ENCODE measurements at places on chromosomes 4 and X.

DNA sequence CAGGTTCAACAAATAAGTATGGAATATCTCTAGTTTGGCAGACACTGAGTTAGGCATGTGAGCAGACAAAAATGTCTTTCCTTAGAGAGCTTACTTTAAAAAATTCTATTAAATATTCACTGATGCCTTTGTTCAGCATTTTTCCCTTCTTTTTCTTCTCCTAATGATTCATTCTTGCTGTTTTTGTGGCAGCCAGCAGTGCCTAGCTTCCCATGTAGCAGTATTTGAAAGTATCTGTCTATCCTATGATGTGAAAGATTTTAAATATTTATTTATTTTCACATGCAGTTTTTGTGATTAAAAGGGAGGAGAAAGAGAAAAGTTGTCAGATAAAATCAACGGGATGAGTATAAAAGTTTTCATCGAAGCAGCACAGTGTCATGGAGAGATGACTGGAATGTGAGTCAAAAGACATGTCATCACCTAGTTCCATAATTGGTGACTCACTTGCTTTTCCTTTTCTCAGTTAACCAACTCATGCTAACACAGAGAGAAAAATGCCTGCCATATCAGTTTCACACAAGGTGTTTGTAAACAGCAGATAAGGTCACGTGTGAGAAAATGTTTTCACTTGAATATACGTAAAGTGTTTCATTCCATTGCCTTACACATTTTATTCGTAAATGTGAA is 69.8 kb downstream of the BMPR1B start:
- peak; percentile 84 for DNase-seq

DNA sequence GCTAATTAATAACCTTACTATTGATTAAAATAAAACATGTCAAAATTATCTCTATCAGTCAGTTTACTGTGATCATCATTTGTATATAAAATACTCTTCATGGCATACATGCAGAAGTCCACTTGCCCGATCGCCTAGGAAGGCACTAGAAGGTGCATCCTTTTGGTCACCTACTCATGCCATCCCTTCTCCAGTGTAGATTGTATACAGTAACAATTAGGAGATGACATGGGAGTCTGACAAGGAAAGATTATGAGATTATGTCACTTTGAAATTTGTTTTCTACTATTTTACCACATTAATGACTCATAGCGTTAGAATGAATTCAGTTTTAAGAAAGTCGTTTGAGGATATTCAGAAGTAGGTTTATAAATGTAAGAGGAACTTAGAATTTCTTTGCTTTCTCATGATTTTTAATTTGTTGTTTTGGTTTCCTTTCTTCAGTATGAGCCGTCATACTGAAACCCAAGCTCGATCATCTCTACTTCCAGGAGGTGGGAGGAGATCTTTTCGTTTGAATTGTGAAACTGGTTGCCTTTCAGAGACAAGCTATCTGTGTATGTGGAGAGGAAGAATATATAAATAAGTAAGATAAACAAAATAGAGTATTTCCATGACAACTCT is 51.1 kb upstream of the UNC5C start:
- DNase-seq = no peak

- peak; percentile 31 for DNase-seq
These were observed 79.9 kb downstream of the FAM53A start for GRCh38 chr4:1604181-1604705.

- DNase-seq = peak; percentile 80
These were observed 309.3 kb downstream of the FRMPD4 start for GRCh38 chrX:12447448-12448064.

DNA sequence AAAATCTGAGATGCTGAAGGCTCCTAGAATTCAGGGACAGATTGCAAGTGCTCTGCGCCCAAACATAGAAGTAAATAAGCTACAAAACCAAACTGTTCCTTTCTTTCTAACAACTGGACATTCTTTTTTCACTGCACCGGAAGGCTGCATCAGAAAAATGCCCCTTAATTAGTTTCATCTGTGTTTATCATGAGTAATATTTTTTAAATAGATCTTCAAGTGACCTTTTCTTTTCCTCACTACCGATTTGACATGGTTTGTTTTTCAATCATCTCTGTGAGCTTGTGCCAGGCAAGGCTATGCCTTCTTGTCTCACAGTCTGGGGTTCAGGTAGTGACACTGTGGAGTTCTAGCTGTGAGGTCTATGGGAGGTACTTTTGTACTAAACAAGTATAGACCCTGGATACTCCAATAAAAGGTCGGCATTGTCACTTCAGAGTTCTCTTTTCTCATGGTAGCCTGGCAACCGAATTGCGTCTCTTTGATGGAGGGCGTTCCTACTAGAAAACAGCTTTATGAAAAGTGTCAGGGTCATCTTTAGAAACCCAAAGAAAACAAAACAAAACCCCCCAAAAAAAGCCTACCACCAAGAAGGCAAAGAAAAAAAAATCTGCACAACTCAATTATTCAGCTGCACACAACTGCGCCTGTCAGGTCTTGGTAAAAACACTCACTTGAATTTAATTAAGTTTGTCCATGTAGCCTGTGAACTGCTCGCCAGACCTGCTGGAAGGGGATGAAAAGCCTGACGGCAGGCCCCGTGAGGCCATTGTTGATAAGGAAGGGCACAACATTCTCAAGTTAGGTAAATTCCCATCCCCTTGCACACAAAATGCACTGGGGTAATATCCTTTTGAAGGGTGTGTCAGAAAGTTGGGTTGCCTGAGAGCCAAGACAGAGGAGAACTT is 22.8 kb upstream of the ADAMTS3 start:
- DNase-seq = no peak

- DNase-seq = no peak
These were observed 54.9 kb downstream of the ABLIM2 start for GRCh38 chr4:8103421-8104390.

GRCh38 chr4:151485541-151486131 is 76.7 kb downstream of the FHIP1A start:
- no peak for DNase-seq

DNA sequence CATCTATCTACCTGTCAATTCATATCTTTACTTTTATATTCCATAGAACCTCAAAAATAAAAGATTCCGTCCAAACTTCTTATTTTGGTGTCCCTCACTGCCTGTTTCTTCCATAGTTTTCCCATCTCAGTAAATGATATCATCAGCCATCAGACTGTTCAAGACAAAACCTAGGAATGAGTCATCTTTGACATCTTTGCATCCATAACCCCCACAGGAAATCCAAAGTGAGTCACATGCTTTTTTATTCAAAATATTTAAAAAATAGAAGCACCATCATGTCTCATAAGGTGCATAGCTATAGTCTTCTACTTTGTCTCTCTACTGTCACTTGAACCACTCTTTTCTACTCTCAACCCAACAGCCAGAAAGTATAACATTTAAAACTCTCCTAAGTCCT is 29.9 kb upstream of the CXXC4 start:
- DNase-seq = no peak

DNA sequence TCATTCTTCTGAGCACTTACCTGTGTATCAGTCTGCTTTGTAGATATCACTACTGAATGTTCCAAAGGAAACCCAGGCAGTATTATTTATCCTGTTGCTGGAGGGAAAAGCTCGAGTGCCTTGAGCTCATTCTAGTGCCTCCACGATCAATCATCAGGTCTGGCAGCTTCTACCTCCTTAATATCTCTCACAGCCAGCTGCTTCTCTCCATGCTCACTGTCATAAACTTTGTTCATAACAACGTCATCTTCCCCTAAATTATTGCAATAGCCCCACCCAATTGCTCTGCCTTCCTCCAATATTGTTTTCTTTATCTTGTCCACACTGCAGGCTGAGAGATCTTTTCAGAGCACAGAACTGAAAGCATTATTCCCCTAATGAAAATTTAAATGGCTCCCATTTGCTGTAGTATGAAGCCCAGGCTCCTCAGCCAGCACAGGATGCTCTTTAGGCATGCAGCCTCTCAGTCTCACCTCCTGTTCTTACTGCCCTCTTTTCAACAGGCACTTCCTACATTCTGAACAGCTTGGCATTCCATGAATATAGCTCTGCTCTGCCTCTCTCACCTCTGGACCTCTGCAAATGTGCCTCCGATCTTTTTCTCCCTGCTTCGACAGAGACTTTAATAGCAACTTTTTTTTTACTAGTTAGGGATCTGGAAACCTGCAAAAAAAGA is 504.2 kb upstream of the IGFBP7 start:
- no peak for DNase-seq
